ENCODE measurements at places on chromosomes 2 and 18.

GRCh38 chr18:24219561-24220317 is 80.9 kb downstream of the CABYR start:
- DNase-seq = no peak

DNA sequence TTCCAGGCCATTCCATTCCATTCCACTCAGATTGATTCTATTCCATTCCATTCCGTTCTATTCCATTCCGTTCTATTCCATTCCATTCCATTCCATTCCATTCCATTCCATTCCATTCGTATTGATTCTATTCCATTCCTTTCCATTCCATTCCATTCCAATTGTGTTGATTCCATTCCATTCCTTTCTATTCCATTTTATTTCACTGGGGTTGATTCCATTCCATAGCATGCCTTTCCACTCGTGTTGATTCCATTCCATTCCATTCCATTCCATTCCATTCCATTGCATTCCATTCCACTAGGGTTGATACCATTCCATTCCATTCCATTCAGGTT is 1142.3 kb downstream of the RPIA start:
- DNase-seq = no peak

GRCh38 chr2:62284471-62284870 is 88.6 kb downstream of the B3GNT2 start:
- DNase-seq = no peak

DNA sequence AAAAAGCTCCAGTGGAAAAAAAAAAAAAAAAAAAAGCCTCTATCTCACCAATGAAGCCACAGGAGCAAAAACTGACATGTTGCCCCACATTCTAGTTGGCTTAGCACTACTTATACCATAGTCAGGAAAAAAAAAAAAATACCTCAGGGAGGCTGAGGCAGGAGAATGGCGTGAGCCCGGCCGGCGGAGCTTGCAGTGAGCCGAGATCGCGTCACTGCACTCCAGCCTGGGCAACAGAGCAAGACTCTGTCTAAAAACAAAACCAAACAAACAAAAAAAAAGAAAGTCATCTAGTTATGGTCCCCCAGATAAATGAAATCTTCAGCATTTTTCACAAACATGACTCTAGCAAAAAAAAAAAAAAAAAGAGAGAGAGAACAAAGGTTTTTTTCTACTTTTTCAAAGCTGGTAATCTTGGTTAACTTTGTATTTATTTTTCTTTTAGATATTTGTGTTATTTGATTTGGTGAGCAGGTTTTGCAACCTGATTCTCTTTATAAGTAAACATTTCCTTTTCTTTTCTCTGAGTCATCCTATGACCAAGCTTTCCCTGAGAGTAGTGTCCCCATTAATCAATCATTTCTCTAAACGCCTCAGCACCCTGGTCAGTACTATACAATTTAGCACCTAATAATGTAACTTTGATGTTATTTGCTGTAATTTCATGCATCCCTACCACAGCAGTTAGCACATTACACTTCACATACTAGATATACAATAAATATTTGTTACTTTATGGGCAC is 273.7 kb upstream of the PIK3C3 start:
- DNase-seq = no peak

GRCh38 chr2:25339211-25339674 is 2.5 kb downstream of the DNMT3A start:
- no peak for DNase-seq

GRCh38 chr2:1227274-1227900 is 185.9 kb upstream of the TPO start:
- no peak for DNase-seq

- no peak for DNase-seq
Measured at GRCh38 chr2:171652416-171652785, 34.9 kb upstream of the DYNC1I2 start.

DNA sequence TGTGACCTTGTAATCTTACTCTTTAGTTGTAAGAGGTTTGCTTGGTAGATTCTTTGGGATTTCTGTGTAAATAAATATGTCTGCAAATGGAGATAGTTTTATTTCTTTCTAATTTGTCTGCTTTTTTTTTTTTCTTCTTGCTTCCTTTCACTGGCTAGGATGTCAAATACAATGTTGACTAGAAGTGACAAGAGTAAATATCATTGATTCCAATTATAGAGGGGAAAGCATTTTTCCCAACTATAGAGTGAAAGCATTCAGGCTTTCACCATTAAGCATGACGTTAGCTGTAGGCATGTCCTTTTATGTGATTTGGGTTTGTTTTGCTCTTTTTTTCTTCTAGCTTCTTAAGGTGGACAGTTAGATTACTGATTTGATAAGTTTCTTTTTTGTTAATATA is 191.5 kb downstream of the MCFD2 start:
- DNase-seq = no peak

DNA sequence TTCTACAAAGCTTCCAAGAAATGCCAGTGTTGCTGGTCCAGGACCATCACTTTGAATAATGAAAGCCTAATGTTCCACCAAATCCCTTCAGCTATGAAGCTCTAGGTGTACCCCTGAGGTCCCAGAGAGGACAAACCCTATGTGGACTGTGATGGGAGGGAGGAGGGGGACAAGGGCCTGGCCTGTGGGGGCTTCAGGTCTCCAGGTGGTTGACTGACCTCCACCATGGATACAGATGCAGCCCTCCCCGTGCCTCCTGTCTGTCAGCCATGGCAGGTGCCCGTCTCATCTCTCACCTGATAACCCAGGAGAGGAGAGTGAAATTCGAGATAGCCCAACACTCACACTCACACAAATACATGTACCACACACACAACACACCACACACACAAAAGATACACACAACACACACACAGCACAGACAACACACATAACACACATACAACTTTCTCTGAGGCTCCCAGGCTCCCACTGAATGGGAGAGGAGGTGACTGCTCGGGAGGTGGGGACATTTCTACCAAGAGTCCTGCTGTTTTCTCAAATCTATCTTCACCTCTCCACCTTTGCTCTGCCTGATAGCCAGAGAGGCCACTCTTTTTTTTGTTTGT is 12.8 kb upstream of the RHOB start:
- no peak for DNase-seq

DNA sequence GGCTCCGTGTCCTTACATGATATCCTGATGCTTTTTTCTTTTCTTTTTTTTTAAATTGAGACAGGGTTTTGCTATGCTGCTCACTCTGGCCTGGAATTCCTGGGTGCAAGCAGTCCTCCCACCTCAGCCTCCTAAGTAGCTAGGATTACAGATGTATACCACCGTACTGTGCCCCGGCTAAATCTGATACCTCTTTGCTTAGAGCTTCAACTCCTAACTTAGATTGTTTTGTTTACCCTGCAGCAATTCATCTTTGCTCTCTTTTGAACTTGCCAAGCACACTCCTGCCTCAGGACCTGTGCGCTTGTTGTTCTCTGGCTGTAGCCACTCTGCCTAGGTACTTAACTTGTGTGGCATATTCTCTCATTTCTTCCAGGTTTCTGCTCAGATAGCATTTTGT is 24.5 kb downstream of the RAB10 start:
- no peak for DNase-seq

DNA sequence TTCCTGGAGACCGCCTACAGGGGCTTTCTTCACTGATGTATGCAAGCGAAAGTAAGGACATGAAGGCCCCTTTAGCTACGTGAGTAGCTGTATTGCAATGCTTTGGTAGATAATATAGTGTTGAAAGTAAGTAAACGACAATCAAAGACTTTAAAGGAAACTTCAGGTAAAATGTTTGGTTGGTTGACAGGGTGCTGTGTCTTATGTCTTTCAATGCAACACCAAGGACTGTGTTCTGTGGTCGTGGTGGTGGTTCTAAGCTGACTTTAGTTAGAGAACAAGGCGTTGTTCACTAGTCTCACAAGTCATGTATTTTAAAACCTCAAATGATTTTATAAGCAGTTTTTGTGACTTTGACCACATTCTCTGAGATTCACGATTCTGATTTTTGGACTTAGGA is 58.0 kb upstream of the CABYR start:
- DNase-seq = peak; percentile 47

- no peak for DNase-seq
Measured at GRCh38 chr18:63617049-63617914, 26.8 kb downstream of the SERPINB4 start.

DNA sequence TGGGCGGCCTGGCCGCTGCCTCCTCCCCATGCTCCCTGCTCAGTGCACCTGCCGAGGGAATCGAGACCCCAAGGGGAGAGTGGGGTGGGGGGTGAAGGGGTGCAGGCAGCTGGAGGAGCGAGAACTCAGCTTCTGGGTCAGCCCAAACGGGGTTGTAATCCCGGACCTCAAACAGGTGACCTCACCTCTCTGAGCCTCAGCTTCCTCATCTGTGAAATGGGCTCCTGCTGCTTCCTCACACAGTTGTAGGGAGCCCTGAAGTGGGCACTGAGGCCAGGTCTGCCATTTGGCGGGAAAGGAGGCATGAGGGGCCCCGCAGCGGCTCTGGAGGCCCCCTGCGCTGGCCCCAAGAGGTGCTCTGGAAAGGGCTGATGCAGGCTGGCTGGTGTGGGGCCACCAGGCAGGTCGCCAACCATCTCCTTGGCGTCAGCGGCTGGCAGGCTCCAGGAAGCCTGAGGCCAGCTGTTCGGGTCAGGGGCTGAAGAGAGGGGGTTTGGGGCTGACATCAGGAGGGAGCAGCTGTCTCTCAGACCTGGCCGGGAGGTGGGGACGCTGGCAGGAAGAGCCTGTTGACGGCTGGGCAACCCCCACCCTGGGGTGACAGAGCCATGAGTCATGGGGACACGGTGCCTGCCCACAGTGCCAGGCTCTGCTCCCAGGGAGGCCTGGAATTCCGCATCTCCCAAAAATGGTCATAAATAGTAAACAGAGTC is 4.9 kb downstream of the KLHL30 start:
- DNase-seq = no peak

DNA sequence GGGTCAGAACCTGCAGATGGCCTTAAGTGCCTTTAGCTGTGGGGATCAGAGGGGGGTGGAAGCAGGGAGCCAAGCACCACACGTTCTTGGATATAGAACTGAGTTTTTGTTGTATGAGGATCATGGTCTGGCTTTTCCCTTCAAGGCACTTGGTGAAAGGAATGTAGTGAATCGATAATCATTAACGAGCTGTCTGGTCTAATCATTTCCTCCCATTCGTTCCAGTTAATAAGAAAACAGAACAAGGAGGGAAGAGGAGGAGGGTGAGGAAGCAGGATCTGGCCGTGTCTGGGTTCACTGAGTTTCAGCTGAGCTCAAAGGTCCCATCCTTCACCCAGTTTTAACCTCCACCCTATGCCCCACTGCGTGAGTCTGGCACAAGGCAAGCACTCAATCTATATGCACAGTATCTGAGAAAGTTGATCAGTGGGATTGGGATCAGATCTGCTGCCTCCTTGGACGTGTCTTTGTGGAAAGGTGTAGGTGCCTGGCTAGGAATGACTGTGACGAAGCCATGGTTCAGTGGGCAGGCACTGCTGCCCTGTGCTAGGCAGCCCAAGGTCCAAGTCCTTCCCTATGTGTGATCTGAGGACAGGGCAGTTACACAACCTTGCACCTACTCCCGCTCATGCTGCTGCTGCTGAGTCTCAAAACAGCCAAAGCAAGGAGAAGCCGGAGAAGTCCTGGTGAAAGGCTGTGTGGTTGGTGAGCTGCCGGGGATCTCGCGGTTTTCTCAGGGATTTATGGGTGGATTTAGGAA is 54.8 kb downstream of the GALNT14 start:
- DNase-seq = no peak

GRCh38 chr18:60656553-60656952 is 284.0 kb upstream of the MC4R start:
- no peak for DNase-seq

GRCh38 chr18:63953811-63954210 is 4.7 kb downstream of the HMSD start:
- no peak for DNase-seq

DNA sequence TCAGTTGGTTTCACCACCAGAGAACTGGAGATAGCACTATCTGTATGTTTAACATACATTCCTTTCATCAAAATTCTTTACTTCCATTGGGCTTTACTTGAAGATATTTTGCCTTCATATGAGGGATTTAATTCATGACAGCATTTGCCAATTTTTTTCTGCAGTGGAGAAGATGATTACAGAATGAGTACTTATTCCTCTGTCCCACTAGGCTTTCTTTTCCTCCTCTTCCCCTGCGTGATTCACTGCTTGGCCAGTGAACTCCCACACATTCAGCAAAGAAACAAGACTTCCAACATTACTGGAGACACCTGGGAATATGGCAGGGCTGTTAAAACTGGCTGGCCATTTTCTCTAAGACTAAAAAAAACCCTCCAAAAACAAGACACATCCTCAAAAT is 425.8 kb upstream of the KCNH7 start:
- DNase-seq = no peak

DNA sequence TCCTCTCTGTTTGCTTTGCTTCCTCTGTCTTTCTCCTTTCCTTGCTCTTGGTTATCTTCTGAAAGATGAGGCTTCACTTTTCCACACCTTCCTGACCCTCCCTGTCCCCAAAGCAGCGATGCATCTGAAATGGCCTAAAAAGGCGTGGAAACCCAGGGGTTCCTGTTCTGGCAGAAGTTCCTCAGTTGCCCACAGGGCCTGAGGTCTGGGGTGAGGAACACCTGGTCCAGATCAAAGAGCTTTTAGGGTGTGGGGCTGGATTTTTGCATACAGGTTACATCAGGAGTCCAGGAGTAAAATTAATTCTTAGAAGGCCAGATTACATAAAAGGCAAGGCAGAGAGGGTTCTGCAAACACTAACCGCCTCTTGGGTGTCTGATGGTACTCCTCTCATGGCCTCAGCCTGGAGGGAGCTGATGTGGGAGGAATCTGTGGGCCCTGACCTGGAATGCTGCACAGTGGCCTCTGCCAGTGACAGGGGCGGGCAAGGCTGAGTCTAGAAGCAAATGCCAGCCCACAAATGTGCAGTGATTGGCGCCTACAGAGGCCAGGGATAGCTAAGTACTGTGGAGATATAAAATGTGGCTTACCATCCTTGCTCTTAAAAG is 41.8 kb downstream of the INPP4A start:
- DNase-seq = no peak

DNA sequence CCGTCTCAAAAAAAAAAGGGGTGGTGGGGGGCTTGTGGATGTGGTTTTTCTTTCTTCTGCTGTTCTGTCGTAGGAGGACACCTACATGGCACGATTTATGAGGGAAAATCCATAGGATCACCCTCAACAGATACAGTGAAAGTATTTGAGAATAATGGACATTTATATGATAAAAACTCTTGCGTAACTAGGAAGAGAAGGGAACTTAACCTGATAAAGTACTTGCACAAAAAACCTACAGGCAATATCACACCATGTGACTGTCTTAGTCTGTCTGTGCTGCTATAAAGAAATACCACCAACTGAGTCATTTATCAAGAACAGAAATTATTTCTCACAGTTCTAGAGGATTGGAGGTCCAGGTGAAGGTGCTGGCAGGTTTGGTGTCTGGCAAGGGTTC is 21.8 kb upstream of the LAMA1 start:
- DNase-seq = no peak

- no peak for DNase-seq
Measured at GRCh38 chr18:5640939-5641338, 97.1 kb upstream of the EPB41L3 start.
